Heart left ventricle (tissue), 16 donors: ENCODE measurements at places on chromosomes 13 and 19. TPM values are rescaled to one million over a fixed set of nuclear protein-coding genes. Genes with fewer than 3 reads are reported as not detected.

DNA sequence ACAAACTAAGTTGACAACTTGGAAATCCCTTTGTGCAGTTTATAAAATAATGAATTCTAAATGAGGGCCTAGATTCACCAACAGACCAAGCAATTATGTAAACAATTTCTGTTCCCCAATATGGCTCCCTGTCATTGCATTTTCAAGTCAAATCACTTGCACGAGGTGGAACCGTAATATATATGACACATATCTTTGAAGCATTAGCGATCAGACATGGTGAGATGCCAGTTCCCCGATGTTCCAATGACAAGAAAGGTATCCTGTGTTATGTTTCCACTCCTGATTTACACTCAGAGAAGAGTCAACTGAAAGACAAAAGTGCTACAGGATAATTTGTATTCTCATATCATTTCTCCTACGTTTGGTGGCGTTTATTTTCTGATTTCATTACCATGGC lies 108.5 kb upstream of the TDRD3 start:
- no peak overlapping the region for H3K4me3 ChIP-seq
- H3K4me1 ChIP-seq: no peaks in the 10 kb centered on the region
- DNase-seq: no peak
- H3K27ac ChIP-seq: no peak overlapping the region
- H3K36me3 ChIP-seq: no peaks in the 10 kb centered on the region
- H3K27me3 ChIP-seq: no peaks in the 10 kb centered on the region

PSG2 gene
- total RNA-seq: not detected

GRCh38 chr13:94419304-94419924 lies 60.1 kb downstream of the DCT start:
- H3K27me3 ChIP-seq: no peaks in the 10 kb centered on the region
- no peak for DNase-seq
- no peaks in the 10 kb centered on the region for H3K36me3 ChIP-seq
- no peaks in the 10 kb centered on the region for H3K4me1 ChIP-seq
- no peak overlapping the region for H3K27ac ChIP-seq

CEACAM8 gene
- total RNA-seq: not detected

HCN2 gene
- total RNA-seq: 15.7 TPM
